ENCODE measurements at places on chromosomes 1 and 21. TPM values are rescaled to one million over a fixed set of nuclear protein-coding genes. Genes with fewer than 3 reads are reported as not detected.

DNA sequence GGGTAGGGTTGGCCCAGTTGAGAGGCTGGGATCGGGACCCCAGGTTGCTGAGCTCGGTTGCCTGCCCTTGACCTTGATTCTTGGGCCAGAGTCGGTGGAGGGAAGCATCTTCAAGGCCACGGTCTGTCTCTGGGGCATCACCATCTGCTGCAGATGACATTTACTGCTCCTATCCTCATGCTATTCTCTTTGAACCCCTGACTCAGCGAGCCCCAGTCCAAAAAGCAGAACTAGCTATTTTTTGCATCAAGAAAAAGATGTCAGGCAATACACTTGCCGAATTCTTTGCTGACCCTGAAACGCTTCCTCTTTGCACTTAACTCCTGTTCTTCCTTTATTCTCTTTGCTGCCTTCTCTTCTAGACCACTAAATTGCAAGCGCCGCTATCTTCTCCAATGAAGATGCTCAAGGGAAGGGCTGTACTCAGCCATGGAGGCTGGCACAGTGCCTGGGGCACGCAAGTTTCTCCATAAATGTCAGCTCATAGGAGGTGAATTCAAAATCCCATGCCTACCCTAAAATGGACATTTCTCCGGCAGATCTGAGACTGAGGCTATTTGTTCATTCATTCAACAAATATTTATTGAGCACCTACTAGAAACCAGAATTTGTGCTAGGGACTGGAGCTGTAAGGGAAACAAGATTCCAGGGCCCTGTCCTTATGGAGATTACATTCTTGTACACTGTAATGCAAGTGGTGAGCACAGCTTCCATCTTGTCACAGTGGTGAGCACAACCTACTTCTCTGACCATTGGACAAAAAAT, 20.5 kb upstream of the CAPZB start:
- no peak for DNase-seq
- no peaks in the 10 kb centered on the region for H3K27me3 ChIP-seq
- H3K4me1 ChIP-seq = peaks cover 2% of the 10 kb centered on the region
- H3K4me3 ChIP-seq = no peak overlapping the region
- no peaks in the 10 kb centered on the region for H3K36me3 ChIP-seq
- no peak overlapping the region for H3K27ac ChIP-seq

DNA sequence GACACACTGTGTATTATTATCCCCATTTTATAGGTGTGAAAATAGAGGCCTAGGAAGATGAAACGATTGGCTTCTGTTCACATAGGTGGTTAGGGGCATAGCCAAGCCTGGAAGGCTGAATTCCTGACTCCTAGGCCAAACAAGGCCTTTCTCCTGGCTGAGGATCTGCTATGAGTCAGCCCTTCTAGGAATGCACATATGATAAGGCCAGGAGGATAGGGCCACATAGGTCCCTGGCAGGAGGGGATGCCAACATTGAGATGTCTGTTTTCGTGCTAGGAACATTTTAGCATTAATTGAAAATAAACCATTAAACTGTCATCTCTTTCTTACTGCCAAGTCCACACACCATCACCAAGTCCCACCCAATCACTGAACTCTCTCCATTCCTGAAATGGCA, 9.2 kb downstream of the CSMD2 start:
- no peak overlapping the region for H3K4me3 ChIP-seq
- no peaks in the 10 kb centered on the region for H3K27me3 ChIP-seq
- no peak for DNase-seq
- H3K27ac ChIP-seq = no peak overlapping the region

DNA sequence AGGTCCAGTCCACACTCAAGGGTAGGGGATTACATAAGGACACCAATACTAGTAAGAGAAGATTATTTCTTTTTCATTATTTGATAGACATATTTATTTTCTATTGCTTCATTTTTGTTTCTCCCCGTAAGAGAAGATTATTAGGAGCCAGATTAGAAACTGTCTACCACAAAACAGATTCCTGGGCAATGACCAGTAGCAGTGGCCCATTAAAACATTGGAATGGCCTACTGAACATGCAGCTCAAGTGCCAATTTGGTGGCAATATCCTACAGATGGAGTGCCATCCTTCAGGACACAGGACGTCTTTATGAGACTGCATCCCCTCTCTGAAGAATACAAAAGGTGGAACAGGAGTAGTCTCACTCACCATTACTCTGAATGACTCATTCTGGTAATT, 34.0 kb upstream of the ARHGAP29 start:
- peaks cover 27% of the 10 kb centered on the region for H3K4me1 ChIP-seq
- H3K27me3 ChIP-seq = no peaks in the 10 kb centered on the region
- H3K27ac ChIP-seq = peak overlapping the region; percentile 71
- H3K4me3 ChIP-seq = no peak overlapping the region

Gene LENEP
- not detected for polyA plus RNA-seq

GRCh38 chr1:35187816-35188342, 5.1 kb downstream of the SFPQ start:
- H3K4me3 ChIP-seq = no peak overlapping the region
- no peak overlapping the region for H3K27ac ChIP-seq
- H3K27me3 ChIP-seq = no peaks in the 10 kb centered on the region
- DNase-seq = no peak

DNA sequence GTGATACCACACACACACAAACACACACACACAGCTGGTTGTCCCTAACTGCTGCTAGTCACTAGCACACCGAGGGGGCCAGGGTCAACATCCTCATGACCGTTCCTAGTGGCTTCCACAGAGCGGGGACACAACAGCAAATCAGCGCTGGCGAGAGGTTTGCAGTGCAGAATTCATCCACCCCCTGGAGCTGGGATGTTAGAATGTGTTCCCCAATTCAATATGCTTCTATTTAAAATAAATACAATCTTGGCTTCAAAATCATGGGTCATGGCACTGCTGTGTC, 16.2 kb upstream of the C2CD2 start:
- no peak overlapping the region for H3K4me3 ChIP-seq
- H3K27me3 ChIP-seq = no peaks in the 10 kb centered on the region

- H3K27ac ChIP-seq = no peak overlapping the region
- DNase-seq = no peak
- no peaks in the 10 kb centered on the region for H3K36me3 ChIP-seq
- H3K4me3 ChIP-seq = no peak overlapping the region
- no peaks in the 10 kb centered on the region for H3K27me3 ChIP-seq
Measured at GRCh38 chr1:169696273-169697100, 14.9 kb downstream of the SELL start.

DNA sequence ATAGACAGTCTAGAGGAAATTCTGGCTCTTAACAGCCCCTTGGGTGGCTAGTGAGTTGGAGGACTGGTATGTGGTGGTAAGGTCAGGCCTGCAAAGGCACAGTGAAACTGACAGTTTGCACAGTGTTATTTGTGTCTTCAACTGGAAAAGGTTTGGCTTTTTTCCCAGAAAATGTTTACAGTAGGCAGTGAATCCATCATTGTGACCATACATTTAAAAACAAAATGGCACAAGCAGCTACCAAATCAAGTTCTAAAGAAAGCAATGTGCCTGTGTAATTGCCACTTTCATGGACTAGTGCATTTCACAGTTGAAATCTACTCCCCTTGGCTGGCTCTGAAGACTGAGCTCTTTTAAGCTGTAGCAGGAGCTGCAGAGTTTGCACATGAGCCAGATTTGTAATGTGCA, 24.8 kb downstream of the ATPAF1 start:
- no peak overlapping the region for H3K4me3 ChIP-seq
- no peak overlapping the region for H3K27ac ChIP-seq
- no peaks in the 10 kb centered on the region for H3K27me3 ChIP-seq
- no peak for DNase-seq
- peaks cover 7% of the 10 kb centered on the region for H3K36me3 ChIP-seq

- H3K27me3 ChIP-seq = no peaks in the 10 kb centered on the region
- H3K4me1 ChIP-seq = no peaks in the 10 kb centered on the region
- no peak overlapping the region for H3K27ac ChIP-seq
Measured at GRCh38 chr21:23601549-23601948, 2005.7 kb downstream of the MRPL39 start.

DNA sequence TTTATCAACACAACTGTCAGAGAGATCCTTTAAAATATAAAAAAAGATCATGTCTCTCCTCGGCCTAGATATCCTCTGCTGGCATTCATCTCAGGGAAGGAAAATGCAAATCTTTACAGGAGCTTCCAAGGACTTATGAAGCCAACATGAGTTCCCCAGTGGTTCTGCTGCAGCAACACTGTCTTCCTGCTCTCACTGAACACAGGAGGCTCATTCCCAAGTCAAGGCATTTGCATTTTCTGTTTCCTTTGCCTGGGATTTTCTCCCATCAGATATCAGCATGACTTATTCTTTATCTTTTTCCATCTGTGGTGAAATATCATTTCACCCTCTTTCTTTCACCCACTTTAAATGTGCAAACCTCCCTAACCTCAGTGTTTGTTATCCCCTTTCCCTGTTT, 513.8 kb upstream of the ZP4 start:
- H3K36me3 ChIP-seq = no peaks in the 10 kb centered on the region
- DNase-seq = no peak
- H3K4me3 ChIP-seq = no peak overlapping the region
- H3K27ac ChIP-seq = no peak overlapping the region

GRCh38 chr1:30822966-30823581, 65.5 kb upstream of the LAPTM5 start:
- DNase-seq = no peak
- H3K4me3 ChIP-seq = no peak overlapping the region
- H3K4me1 ChIP-seq = peaks cover 15% of the 10 kb centered on the region
- no peaks in the 10 kb centered on the region for H3K36me3 ChIP-seq
- H3K27ac ChIP-seq = no peak overlapping the region

GRCh38 chr1:232598133-232598532, 31.8 kb downstream of the SIPA1L2 start:
- H3K27me3 ChIP-seq = no peaks in the 10 kb centered on the region
- H3K4me1 ChIP-seq = peaks cover 14% of the 10 kb centered on the region
- no peaks in the 10 kb centered on the region for H3K36me3 ChIP-seq
- no peak for DNase-seq
- no peak overlapping the region for H3K4me3 ChIP-seq
